Renal cortex interstitium (tissue), 15 donors: ENCODE measurements at places on chromosomes 3 and 15. TPM values are rescaled to one million over a fixed set of nuclear protein-coding genes. Genes with fewer than 3 reads are reported as not detected.

GRCh38 chr3:158347966-158348365, 223.0 kb upstream of the MLF1 start:
- no peak for DNase-seq

DNA sequence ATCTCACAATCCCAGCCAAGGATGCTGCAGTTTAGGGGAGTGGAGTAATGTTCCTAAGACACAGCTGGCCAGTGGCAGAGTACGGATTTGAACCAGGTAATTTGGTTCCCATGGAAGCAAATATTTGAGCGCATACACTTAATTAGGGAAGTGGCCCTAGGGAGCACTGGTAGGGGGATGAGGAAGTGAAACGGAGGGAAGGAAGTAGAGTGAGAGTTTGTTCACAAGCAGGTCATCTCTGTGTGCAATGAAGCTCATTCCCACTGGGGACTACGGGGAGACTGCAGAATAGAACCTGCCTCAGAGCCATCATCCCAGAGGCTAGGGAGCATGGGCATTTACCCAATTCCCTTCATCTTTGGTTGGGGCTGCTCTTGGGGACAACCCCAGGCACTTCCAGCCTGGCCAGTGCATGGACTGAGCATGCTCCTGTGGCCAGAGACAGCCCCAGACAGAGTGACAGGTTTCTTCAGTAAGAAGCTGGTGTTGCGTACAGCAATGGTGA, 317.2 kb upstream of the PROK2 start:
- no peak for DNase-seq

DNA sequence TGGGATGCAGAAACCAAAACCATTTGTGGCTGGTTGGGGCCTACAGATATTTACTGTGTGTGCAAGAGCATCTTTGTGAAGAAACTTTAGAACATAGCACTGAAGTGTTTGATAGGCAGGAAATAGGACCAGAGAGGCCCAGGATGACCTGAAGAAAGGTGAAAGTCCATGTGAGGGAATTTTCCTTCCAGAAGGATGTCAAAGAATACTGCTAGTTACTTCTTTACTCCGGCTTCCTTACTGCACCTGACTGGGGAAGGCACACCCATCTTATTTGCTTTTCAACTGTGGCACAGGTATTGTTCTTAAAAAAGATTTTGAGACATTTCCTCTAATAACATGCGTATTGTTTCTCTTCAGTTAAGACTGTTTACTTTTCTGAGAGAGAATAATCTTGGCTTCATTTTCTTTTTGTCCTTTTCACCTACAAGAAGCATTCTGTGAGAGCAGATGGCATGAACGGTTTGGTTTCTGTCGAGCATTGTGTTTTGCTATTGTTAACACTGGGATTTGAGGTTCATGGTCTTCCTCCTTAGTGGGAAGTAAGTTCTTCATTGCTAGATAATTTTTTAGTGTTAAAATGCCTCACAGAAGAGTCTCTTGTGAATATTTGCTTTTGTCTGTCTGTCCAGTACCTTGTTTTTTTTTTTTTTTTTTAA, 71.5 kb downstream of the SLCO3A1 start:
- DNase-seq, result no peak

- no peak for DNase-seq
These were observed 6.1 kb upstream of the DUSP7 start for GRCh38 chr3:52062505-52062904.

PARP15 gene
- polyA plus RNA-seq, result 0.32 TPM

RTP3 gene
- polyA plus RNA-seq, result not detected

ATP13A4 gene
- polyA plus RNA-seq, result 0.72 TPM

HYKK gene
- 7.2 TPM for polyA plus RNA-seq
